Naive thymus-derived CD4-positive, alpha-beta T cell (primary cell): ENCODE measurements at places on chromosomes 11 and 22. TPM values are rescaled to one million over a fixed set of nuclear protein-coding genes. Genes with fewer than 3 reads are reported as not detected.

The KDM2A gene
- total RNA-seq, result 298 TPM

DNA sequence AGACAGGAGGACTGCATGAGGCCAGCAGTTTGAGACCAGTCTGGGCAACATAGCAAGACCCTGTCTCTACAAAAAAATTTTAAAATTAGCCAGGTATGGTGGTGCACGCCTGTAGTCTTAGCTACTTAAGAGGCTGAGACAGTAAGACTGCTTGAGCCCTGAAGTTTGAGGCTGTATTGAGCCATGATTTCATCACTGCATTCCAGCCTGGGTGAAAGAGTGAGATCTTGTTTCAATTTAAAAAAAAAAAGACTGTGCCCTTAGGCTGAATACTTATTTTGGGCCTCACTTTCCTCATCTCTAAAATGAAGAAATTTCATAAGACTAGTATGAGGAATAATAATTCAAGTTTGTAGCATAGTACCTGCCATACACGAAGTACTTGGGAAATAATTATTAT lies 6.9 kb downstream of the AQP11 start:
- no peaks in the 10 kb centered on the region for H3K4me1 ChIP-seq
- H3K4me3 ChIP-seq, result no peak overlapping the region
- H3K27me3 ChIP-seq, result no peaks in the 10 kb centered on the region
- no peak for DNase-seq
- H3K36me3 ChIP-seq, result no peaks in the 10 kb centered on the region

The C11orf52 gene
- not detected for total RNA-seq

- DNase-seq, result no peak
- H3K27ac ChIP-seq, result no peak overlapping the region
- H3K4me1 ChIP-seq, result no peaks in the 10 kb centered on the region
Observed at GRCh38 chr11:117705866-117706265, 91.2 kb downstream of the DSCAML1 start.

The NAV2 gene
- 1.3 TPM for total RNA-seq

The DCDC1 gene
- 0.22 TPM for total RNA-seq

GRCh38 chr22:48702573-48703264 lies 1125.0 kb downstream of the BRD1 start:
- H3K36me3 ChIP-seq, result no peaks in the 10 kb centered on the region
- H3K27ac ChIP-seq, result no peak overlapping the region
- no peaks in the 10 kb centered on the region for H3K27me3 ChIP-seq
- H3K4me1 ChIP-seq, result no peaks in the 10 kb centered on the region

- H3K36me3 ChIP-seq, result no peaks in the 10 kb centered on the region
- no peaks in the 10 kb centered on the region for H3K4me1 ChIP-seq
- H3K4me3 ChIP-seq, result no peak overlapping the region
- DNase-seq, result no peak
Observed at GRCh38 chr11:119895981-119896380, 167.0 kb upstream of the NECTIN1 start.

The ASCL2 gene
- 0.32 TPM for total RNA-seq

The C11orf42 gene
- not detected for total RNA-seq

The ZP1 gene
- not detected for total RNA-seq

The SHISAL1 gene
- not detected in 2 replicates for total RNA-seq

DNA sequence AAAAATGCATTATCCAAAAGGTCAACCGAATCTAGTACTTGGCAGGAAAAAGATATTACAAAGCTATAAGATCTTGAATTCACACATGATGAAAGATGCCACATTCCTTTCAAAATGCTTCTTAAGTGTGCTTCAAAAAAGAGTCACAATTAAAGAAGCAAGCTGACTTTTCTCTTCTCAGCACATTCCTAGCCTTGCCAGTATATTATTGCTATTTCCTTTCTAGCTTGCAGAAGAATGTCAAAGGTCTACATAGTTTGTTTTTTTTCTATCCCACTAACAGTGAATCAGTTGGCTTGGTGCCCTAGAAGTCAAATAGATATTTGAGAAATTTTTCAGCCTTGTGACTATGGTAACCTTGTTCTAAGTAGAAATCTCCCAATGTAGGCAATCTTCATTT lies 56.8 kb downstream of the GUCY1A2 start:
- H3K4me3 ChIP-seq, result no peak overlapping the region
- H3K36me3 ChIP-seq, result no peaks in the 10 kb centered on the region
- no peaks in the 10 kb centered on the region for H3K4me1 ChIP-seq
- DNase-seq, result no peak

The TMPRSS13 gene
- 3.0 TPM for total RNA-seq

The ENTHD1 gene
- 0.10 and 0.12 TPM in 2 replicates for total RNA-seq

GRCh38 chr11:35082321-35083180 lies 56.4 kb upstream of the CD44 start:
- H3K4me3 ChIP-seq, result peak overlapping the region; percentile 55
- peak overlapping the region; percentile 95 for H3K27ac ChIP-seq
- H3K4me1 ChIP-seq, result peaks cover 64% of the 10 kb centered on the region
- DNase-seq, result peak; percentile 84
- no peaks in the 10 kb centered on the region for H3K36me3 ChIP-seq

DNA sequence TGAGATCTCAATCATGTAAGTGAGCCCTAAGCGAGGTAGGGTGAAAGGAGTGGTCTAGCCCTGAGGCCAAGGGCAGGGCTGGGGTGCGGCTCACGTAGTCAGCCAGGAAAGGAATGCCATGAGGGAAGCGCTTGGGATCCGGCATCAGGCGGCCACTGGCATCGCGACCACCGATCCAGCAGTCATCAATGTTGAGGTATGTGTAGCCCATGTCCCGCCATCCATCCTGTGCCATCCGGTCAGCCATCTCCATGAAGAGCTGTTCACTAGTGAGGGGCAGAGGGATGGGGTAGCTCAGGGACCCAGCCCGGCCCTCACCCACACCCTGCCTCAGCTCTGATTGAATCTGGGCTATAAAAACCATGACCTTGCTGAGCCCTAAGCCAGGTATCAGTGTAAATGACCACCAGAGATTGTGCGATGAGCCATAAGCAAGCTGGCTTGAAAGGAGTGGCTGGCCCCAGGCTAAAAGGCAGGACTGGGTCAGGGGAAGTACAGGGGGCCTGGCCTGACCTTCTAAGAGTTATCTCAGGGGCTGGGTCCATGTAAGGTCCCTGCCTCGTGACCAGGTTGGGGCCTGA lies 2.9 kb downstream of the NAGA start:
- H3K4me1 ChIP-seq, result peaks cover 16% of the 10 kb centered on the region
- no peak for DNase-seq

GRCh38 chr22:47030143-47030661 lies 267.8 kb downstream of the TBC1D22A start:
- H3K4me3 ChIP-seq, result no peak overlapping the region
- no peak for DNase-seq
- no peaks in the 10 kb centered on the region for H3K36me3 ChIP-seq

- no peaks in the 10 kb centered on the region for H3K36me3 ChIP-seq
- H3K27ac ChIP-seq, result no peak overlapping the region
- H3K27me3 ChIP-seq, result no peaks in the 10 kb centered on the region
- H3K4me3 ChIP-seq, result no peak overlapping the region
- no peaks in the 10 kb centered on the region for H3K4me1 ChIP-seq
Observed at GRCh38 chr11:66849501-66850234, 6.4 kb downstream of the RCE1 start.

The SLC22A12 gene
- total RNA-seq, result not detected in 2 replicates

DNA sequence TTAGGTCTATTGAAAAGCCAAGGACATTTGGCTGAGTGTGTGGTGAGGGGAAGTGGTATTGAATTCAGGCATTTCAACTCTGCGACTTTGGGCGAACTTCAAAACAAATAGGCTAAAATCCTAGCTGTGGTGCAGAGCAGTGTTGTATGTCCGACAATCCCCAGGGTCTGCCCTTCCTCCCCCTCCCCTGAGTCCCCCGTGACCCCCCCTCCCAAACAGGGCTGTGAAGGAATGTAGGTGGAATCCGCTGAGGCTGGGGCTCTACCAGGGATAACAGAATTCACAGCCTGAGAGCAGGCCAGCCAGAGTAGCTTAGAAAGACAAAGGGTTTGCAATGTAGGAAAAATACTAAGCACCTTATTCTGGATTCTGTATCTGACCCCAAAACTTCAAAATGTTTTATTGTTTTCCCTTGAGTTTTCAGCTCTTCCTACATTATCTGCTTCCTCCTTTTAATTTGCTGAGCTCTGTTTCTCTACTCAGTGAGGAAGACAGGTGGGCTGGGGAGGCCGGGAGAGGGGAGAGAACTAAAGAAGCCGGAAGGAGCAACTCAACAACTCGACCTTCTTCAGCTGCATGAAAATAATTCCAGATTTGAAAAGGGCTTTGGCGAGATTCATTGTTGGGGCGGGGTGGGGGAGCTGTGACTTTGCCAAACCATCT lies 315.2 kb downstream of the BLID start:
- no peak overlapping the region for H3K27ac ChIP-seq
- H3K27me3 ChIP-seq, result no peaks in the 10 kb centered on the region
- no peak for DNase-seq
- H3K4me3 ChIP-seq, result no peak overlapping the region

DNA sequence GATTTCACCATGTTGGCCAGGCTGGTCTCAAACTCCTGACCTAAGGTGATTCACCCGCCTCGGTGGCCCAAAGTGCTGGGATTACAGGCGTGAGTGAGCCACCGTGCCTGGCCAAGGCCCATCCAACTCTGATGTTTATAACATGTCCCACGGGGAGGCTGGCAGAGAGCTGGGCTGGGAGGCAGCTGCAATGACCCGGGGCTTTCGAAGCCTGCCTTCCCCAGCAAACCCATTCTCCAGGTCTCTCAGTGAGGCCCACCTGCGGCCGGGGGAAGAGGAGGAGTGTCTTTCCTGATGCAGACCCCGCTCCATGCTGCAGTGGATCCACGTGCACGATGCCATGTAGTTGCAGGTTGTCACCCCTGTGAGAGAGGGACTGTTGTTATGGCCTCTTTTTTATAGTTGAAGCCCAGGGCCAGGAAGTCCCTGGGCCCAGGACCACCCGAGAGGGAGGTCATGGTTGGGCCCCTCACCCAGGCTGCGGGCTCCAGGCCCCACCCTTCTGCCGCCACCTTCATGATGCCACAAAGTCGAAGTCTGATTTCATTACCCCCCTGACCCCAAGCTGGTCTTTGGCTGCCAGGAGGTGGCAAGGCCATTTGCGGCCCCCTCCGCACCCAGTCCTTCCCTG lies 38.3 kb downstream of the KCNJ4 start:
- no peak for DNase-seq
- no peaks in the 10 kb centered on the region for H3K27me3 ChIP-seq
- no peaks in the 10 kb centered on the region for H3K4me1 ChIP-seq
- no peaks in the 10 kb centered on the region for H3K36me3 ChIP-seq

- no peaks in the 10 kb centered on the region for H3K36me3 ChIP-seq
- H3K4me3 ChIP-seq, result no peak overlapping the region
- DNase-seq, result no peak
- H3K27ac ChIP-seq, result no peak overlapping the region
- H3K27me3 ChIP-seq, result no peaks in the 10 kb centered on the region
- H3K4me1 ChIP-seq, result no peaks in the 10 kb centered on the region
Observed at GRCh38 chr22:11360632-11361031, 4167.4 kb upstream of the OR11H1 start.

- no peaks in the 10 kb centered on the region for H3K36me3 ChIP-seq
- peak overlapping the region; percentile 40 for H3K4me3 ChIP-seq
- H3K27me3 ChIP-seq, result peaks cover 7% of the 10 kb centered on the region
- no peak overlapping the region for H3K27ac ChIP-seq
Observed at GRCh38 chr11:76673176-76674142, 2.9 kb upstream of the LRRC32 start.

- H3K4me3 ChIP-seq, result no peak overlapping the region
- H3K36me3 ChIP-seq, result no peaks in the 10 kb centered on the region
- H3K4me1 ChIP-seq, result peaks cover 4% of the 10 kb centered on the region
- DNase-seq, result peak; percentile 29
- H3K27ac ChIP-seq, result no peak overlapping the region
- no peaks in the 10 kb centered on the region for H3K27me3 ChIP-seq
Observed at GRCh38 chr22:50105208-50106100, 15.6 kb downstream of the MOV10L1 start.

DNA sequence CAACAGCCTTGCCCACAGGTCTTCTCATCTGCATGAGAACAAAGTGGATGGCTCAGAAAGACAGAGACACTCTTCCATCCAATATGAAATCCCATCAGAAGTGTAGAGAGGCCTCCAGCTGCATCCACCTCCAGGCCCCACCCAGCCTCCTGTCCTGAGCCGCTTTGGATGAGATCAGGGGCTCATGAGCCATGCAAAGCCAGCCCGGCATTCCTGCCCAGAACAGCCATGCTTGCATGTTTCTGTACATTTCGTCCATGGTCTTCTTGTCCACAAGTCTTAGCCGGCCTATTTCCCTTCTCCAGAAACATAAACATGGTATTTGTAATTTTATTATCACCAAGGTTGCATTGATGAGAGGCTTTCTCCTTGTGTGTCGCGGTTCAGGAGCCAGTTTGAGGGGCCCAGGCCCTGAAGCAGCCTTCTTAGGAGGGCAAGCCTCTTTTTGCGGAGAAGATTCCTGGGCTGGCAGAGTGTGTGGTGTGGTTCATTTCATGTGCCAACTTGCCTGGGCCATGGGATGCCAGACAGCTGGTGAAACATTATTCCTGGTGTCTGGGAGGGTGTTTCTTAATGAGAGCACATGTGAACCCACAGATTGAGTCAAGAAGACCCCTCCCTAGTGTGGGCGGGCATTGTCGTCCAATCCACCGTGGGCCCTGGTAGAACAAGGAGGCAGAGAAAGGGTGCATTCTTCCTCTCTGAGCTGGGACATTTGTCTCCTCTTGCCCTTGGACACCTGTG lies 928.9 kb downstream of the TBC1D22A start:
- no peaks in the 10 kb centered on the region for H3K27me3 ChIP-seq
- no peak for DNase-seq
- H3K4me3 ChIP-seq, result no peak overlapping the region
- H3K27ac ChIP-seq, result no peak overlapping the region
- no peaks in the 10 kb centered on the region for H3K36me3 ChIP-seq
- no peaks in the 10 kb centered on the region for H3K4me1 ChIP-seq

DNA sequence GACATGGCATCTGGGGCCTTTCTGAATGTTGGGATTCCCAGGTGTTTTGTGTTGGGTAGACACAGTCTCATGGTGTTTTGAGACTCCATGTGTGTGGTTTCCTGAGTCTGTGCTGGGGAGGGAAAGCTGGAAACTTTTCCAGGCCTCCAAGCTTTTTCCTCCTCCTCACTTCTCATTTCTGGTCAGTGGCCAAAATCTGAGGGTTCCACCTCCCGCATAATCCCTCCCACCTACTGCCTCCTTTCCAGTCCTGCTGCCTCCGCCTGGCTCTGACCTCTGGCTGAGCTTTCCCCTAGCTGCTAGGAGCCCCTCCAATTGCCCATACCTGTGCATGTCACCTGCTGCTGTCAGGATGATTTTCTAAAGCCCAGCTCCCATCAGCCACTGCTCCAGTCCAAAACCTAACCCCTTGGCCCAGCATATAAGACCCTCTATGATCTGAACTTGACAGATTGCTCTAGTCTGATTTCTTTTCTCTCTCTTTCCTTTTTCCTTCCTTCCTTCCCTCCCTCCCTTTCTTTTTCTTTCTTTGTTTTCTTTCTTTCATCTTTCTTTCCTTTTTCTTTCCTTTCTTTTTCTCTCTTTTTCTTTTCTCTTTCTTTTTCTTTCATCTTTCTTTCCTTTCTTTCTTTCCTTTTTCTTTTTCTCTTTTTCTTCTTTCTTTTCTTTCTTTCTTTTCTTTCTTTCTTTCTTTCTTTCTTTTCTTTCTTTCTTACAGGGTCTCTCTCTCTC lies 51.4 kb upstream of the NECTIN1 start:
- no peaks in the 10 kb centered on the region for H3K4me1 ChIP-seq
- H3K4me3 ChIP-seq, result no peak overlapping the region
- no peak for DNase-seq
- no peak overlapping the region for H3K27ac ChIP-seq
- H3K27me3 ChIP-seq, result no peaks in the 10 kb centered on the region
- H3K36me3 ChIP-seq, result no peaks in the 10 kb centered on the region

GRCh38 chr11:19594326-19594725 lies 118.3 kb upstream of the NAV2 start:
- no peaks in the 10 kb centered on the region for H3K27me3 ChIP-seq
- no peaks in the 10 kb centered on the region for H3K4me1 ChIP-seq
- no peak overlapping the region for H3K4me3 ChIP-seq
- no peak for DNase-seq
- H3K27ac ChIP-seq, result no peak overlapping the region
- no peaks in the 10 kb centered on the region for H3K36me3 ChIP-seq
